CD4-positive, alpha-beta T cell treated with Interleukin-17A for 1 hour (primary cell): ENCODE measurements at places on chromosomes 7 and 10.

GRCh38 chr10:124500757-124501156 is 39.1 kb downstream of the LHPP start:
- DNase-seq: no peak

- no peak for DNase-seq
Measured at GRCh38 chr7:78702770-78703169, 750.7 kb downstream of the MAGI2 start.

- DNase-seq: no peak
Measured at GRCh38 chr7:40298421-40298820, 163.6 kb downstream of the SUGCT start.

DNA sequence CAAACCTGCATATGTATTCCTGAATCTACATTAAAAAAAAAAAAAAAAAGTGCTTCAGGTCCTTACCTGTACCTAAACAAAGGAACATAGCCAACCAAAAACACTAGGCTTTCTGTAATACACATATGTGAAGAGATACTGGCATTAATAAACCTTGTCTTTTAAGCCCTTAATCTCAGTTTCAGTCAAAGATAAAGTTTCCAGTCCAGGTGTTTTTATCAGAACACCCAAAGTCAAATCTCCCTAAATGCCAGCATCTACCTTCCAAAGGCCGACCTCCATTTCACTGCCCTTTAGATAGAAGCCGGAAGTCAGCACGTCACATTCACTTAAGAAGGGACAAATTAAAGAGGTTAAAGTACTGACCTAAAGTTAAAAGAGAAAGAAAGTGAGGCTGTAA is 79.8 kb upstream of the NEBL start:
- no peak for DNase-seq

DNA sequence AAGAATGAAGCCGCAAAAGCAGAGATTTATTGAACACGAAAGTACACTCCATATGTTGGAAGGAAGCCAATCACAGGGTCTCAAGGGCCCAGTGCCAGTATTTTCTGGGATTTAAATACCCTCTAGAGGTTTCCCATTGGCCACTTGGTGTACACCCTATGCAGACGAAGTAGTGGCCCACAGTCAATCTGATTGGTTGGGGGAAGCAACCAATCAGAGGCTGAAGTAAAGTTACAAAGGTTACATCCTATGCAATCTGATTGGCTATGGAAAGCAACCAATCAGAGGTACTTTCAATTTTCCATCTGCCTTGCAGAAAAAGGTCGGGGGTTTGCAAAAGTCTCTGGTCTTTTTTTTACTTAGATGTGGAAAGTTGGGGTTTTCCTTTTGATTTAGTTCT is 481.3 kb upstream of the NRP1 start:
- DNase-seq: no peak

- DNase-seq: no peak
Measured at GRCh38 chr10:36488579-36488978, 636.8 kb upstream of the ANKRD30A start.
